ENCODE measurements at places on chromosomes 6 and 20.
A peak's percentile ranks its signal among the peaks of the same experiment; 100 is the strongest.

DNA sequence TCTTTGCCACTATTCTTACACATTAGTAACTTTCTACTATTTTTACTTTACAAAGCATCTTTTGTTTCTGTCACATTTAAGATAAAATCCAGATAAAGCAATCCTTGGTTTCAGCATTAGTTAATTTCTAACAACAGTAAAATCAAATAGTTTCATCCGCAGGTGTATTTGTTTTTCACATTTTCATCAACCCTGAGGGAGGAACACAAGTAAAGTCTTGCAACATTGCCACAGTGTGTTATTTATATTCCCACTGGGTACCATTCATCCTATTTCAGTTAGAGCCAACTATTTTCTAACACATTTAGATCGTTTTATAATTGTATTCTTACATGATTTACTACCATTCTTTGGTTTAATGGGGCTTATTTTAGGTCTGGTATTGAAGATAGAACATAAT, 908.7 kb upstream of the CITED2 start:
- DNase-seq: no peak

DNA sequence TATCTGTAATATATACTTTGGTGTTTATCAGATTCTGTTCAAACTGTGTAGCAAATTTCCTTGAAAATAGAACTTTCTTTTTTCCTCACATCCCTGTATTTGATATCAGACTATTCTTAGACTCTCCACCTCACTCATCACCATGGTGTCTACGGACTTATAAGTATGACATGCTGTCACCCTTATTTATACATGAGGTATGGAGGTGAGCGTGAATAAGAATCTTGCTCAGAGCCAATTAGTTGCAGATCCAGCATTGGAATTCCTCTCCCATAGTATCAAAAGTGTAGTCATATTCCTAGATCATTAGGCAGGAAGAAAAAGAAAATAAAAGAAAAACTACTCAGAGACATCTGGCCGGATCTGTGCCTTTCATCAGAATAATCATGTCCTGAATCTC, 43.0 kb downstream of the TPD52L1 start:
- no peak for DNase-seq

- no peak for DNase-seq
Measured at GRCh38 chr6:25499615-25500235, 152.3 kb upstream of the SCGN start.

- DNase-seq: no peak
Measured at GRCh38 chr6:109318328-109318876, 63.9 kb downstream of the CD164 start.

DNA sequence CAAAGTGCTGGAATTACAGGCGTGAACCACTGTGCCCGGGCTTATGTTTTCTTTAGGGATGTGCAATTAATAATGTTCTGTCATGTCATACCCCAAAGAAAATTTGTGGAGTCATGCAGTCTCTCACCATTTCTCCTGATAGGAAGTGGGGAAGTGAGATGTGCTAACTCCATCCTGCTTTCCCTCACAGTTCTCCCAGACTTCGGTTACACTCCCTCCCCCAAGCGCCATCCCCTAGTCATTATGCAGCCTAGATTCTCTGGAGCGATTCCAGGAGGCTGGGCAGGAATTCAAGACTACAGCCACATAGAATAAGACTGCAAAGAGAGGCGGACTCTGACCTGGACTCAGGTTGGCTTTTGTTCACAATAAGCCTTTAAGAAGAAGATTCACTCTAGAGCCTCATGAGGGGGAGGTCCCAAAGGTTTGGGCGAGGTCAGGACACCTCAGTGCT, 271.4 kb downstream of the ALDH8A1 start:
- DNase-seq: no peak

GRCh38 chr20:25508083-25508770, 77.1 kb downstream of the NINL start:
- no peak for DNase-seq

DNA sequence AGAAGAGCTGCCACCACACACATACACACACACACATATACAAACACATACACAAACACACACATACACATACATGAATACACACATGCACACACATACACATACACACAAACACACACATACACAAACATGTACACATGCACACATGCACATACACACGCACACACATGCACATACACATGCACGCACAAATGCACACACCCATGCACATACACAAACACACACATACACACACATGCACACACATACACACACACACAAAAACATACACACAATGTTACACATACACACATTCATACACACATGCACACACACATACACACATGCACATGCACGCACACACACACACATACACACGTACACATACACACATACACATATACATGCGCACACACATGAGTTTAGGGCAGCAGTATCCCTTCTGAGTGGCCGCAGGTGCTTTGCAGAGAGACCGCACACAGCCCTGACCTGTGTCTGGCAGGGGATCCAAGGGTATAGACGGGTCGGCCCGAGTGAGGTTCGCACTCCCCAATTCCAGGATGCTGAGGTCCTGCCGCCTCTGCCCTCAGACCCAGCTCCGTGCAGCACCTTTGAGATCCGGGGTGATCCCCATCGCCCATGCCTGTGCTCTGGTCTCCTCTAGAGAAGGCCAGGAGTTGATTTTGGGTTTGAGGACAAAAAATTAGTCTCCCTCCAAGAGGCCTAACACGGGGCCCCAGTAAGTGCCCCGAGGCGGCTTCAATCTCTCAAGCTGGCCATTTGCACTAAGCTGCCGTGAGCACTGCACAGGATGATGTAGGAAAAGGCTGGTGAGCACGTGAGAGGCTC, 56.8 kb downstream of the TMEM242 start:
- DNase-seq: no peak

GRCh38 chr20:58037631-58038030, 190.8 kb downstream of the ANKRD60 start:
- no peak for DNase-seq

DNA sequence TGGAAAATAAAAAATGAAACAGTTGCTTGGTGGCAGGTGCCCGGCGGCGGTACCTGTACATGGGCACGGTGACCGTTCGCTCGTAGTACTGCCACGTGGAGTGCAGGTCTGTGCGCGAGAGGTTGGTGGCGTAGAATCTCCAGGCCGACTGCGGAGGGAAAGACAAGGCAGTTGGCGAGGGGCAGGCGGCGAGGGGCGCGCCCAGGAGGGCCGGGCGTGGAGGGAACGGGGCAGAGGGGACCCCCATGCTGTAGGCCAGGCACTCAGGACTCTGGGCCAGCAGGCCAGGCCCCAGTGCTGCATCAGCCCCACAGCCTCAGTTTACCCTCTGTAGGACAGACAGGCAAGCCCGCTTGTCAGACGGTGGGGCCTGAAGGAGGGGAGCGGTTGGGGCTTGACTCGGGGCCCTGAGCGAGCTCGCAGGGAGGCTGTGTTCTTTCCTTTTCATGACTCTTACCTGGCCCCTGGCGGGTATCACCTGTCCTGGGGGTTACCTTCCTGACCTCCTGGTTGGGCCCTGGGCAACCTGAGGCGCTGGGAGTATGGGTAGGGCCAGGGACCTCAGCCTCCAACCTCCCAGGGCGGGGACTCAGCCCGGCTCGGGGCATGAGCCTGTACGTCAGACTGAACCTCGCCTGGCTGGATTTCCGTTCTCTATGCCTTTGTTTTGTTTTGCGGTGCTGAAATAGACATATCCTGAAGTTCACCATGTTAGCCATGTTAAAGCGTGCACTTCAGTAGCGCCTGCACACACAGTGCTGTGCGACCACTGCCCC, 38.5 kb downstream of the KCNQ2 start:
- DNase-seq: no peak

DNA sequence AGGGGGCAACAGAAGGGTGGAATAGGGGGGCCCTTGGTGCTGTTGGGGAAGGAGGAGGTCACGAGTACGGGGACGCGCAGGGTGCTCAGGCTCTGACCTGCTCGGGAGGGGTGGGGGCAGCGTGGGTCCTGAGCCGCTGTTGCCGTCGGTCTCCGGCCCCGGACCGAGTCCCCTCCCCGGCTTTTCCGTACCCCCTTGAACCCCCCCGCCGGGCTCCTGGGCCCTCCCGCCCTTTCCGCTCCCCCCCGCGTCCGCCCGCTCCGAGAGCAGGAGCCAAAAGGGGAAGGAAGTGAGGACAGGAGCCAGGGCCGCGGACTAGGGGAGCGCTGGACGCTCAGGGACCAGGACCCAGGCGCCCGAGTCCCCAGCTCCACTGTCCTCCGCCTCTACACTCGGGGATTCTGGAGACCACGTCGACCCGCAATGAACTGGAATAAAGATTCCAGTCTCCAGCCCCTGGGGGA, at the start of gene RGL2:
Gene RGL2 (minus strand): TSS at position 170 of the 464 bp plus-strand sequence. CDS start 332 bp downstream, outside the sequence.
- DNase-seq: peak; percentile 49

DNA sequence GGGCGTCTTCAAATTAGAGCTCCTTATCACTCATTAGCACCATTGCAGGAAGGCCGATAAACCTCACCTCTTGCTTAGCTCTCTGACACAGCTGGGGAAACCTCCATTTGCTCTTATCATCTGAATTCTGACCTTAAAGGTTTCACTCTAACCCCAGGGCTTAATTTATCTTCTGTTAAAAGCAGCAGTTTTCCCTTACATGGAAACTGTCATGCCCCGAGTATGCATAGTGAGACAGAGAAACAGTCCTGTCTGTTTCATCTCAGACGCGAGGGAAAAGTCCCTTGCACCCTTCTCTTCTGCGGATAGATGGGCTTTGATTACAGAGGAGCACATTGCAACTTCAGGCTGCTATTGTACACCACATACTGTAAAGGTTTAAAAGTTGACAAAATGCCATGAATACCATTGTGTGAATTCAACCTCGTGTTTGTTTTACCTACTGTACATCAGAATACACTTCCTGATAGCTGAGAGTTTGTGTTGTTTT, 191.5 kb upstream of the BMP2 start:
- DNase-seq: no peak

All from stimulated activated CD4-positive, alpha-beta T cell treated with anti-CD3 and anti-CD28 coated beads, TNF-alpha, amount 100 ng/mL, for 1 hour (primary cell).